ENCODE measurements at places on chromosomes 2 and 18. TPM values are rescaled to one million over a fixed set of nuclear protein-coding genes. Genes with fewer than 3 reads are reported as not detected.

DNA sequence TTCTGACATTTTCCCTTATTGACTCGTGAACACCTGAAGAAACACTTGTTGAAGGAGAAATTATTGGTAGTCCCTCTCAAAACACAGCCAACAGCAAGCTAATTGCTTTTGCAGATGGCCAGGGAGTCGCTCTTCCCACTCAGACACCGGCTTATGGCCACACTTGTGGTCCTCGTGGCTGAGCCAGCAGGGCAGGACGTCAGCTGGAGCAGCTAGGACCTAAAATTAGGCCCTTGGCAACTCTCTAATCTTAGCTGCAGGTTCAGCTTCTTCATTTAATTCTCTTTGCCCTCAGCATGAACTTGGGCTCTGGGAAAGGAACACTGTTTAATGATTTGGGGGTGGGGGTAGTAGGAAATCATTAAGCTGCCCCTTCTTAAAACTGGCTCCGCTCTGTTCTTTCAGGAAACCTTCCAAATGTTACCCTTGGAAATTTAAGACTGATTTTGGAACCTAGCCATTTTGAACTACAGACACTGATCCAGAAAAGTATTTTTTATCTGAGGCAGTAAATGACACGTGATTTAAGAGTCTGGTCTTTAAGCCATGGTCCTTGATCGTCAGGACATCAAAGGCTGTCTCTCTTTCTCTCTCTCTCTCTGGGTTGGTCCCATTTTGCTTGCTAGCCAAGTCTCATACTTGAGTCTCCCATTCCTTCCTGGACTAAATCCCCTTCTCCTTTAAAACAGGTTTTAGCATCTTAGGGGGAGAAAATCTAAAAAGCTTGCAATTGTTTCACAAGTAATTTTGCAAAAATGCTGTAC, 77.5 kb downstream of the CDK15 start:
- DNase-seq, result no peak
- peak overlapping the region; percentile 48 for H3K27ac ChIP-seq
- no peaks in the 10 kb centered on the region for H3K27me3 ChIP-seq
- H3K36me3 ChIP-seq, result no peaks in the 10 kb centered on the region
- no peaks in the 10 kb centered on the region for H3K4me1 ChIP-seq

ACADL gene
- 1.9 TPM for total RNA-seq

ANKRD30BL gene
- not detected for total RNA-seq

- H3K27ac ChIP-seq, result no peak overlapping the region
- no peaks in the 10 kb centered on the region for H3K27me3 ChIP-seq
- DNase-seq, result no peak
- no peaks in the 10 kb centered on the region for H3K36me3 ChIP-seq
- H3K4me1 ChIP-seq, result no peaks in the 10 kb centered on the region
Measured at GRCh38 chr2:143893371-143893770, 626.5 kb downstream of the ZEB2 start.

GRCh38 chr2:202377207-202377761, 1.2 kb downstream of the BMPR2 start:
- H3K4me3 ChIP-seq, result peak overlapping the region; percentile 66
- H3K27ac ChIP-seq, result peak overlapping the region; percentile 97
- H3K27me3 ChIP-seq, result no peaks in the 10 kb centered on the region
- H3K36me3 ChIP-seq, result no peaks in the 10 kb centered on the region

- H3K4me3 ChIP-seq, result no peak overlapping the region
- no peaks in the 10 kb centered on the region for H3K36me3 ChIP-seq
- no peak for DNase-seq
- H3K4me1 ChIP-seq, result no peaks in the 10 kb centered on the region
Measured at GRCh38 chr2:190582736-190583506, 48.4 kb upstream of the NEMP2 start.

SPC25 gene
- 1.9 TPM for total RNA-seq

CCL20 gene
- not detected for total RNA-seq

DNA sequence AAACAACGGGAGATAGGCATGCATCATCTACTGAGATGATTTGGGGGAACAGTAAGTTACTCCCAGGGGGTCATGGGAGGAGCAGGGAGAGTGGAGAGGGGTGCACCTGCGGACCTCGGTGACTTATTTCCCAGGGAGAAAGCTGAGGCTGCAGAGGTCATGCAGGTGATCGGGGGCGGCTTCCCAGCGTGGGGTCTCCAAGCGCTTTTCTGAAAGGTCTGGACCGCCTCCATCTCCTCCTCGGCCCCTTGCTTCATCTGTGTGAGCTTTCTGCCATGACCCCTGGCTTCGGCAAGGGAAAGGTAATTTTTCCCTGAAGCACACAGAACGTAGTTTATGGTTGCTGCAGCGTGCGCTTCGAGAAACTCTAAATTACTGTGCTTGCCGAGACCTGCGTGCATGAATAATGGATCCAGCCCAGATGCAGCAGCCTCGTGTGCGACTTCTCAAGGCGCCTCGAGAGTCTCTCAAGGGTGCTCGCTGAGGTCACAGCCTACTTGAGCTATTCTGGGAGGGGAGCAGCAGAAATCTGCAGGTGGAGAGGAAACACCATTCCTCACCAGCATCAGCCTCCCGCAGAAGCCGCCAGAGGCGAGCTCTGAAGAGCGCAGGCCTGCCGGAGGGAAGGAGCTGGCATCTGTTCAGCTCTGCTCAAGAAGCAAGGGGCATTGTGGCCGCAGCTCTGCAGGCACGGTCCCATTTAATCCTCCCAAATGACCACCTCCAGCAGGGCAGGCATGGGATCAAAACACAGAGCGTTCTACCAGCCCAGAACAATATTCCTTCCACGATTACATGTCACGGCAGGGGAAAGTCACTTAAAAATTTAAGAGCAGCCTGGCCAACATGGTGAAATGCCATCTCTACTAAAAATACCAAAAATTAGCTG, 308.4 kb upstream of the MYT1L start:
- H3K4me3 ChIP-seq, result no peak overlapping the region
- no peaks in the 10 kb centered on the region for H3K4me1 ChIP-seq
- no peaks in the 10 kb centered on the region for H3K36me3 ChIP-seq

DNA sequence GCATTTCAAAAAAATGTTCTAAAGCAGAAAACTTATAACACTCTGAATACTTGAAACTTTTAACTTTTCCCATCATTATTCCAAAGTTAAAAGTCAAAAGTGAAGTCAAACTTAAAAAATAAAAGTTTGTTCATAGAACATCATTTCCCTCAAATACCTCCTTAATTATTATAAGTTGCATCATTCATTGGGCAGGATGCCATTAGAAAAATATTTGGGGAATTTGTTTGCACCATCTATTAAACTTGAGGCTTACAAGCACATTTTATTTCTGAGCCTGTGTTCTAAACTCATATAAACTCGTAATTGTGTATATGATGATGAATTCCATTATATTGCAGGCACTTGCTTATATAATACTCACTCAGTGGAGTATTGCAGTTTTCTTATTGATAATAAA, 588.0 kb upstream of the NRXN1 start:
- no peaks in the 10 kb centered on the region for H3K4me1 ChIP-seq
- no peak overlapping the region for H3K4me3 ChIP-seq
- no peaks in the 10 kb centered on the region for H3K27me3 ChIP-seq
- no peak for DNase-seq

- no peak for DNase-seq
- no peaks in the 10 kb centered on the region for H3K36me3 ChIP-seq
- H3K4me3 ChIP-seq, result no peak overlapping the region
- H3K27ac ChIP-seq, result no peak overlapping the region
Measured at GRCh38 chr18:6878556-6879297, 149.2 kb downstream of the ARHGAP28 start.

C1GALT1C1L gene
- 0.98 TPM for total RNA-seq

DNA sequence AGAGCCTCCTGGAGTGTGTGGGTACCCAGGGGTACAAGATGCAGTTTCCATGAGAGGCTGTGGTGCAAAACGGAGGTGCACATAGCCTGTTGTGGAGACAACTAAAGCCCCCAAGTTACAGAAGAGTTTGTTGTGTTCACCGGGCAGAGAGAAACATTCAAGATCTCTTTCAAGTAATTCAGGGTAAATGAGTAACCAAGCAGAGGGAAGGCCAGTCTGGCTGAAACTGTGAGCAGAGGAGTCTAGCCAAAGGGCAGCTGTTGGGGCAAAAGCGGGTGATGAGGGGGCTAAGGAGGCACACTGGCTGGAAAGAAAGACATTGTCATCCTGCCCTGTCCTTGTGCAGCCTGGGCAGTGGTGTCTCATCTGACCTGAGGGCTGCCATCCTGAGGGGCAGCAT, 52.0 kb downstream of the CXCR4 start:
- H3K27ac ChIP-seq, result no peak overlapping the region
- no peaks in the 10 kb centered on the region for H3K4me1 ChIP-seq
- no peak overlapping the region for H3K4me3 ChIP-seq
- H3K36me3 ChIP-seq, result no peaks in the 10 kb centered on the region

HOXD10 gene
- not detected for total RNA-seq

GRCh38 chr18:63293935-63294334, 25.6 kb downstream of the BCL2 start:
- H3K36me3 ChIP-seq, result no peaks in the 10 kb centered on the region
- no peaks in the 10 kb centered on the region for H3K4me1 ChIP-seq
- H3K27me3 ChIP-seq, result no peaks in the 10 kb centered on the region
- no peak overlapping the region for H3K27ac ChIP-seq
- no peak for DNase-seq

FBXO15 gene
- 0.30 TPM for total RNA-seq

IKZF2 gene
- 6.5 TPM for total RNA-seq

DNA sequence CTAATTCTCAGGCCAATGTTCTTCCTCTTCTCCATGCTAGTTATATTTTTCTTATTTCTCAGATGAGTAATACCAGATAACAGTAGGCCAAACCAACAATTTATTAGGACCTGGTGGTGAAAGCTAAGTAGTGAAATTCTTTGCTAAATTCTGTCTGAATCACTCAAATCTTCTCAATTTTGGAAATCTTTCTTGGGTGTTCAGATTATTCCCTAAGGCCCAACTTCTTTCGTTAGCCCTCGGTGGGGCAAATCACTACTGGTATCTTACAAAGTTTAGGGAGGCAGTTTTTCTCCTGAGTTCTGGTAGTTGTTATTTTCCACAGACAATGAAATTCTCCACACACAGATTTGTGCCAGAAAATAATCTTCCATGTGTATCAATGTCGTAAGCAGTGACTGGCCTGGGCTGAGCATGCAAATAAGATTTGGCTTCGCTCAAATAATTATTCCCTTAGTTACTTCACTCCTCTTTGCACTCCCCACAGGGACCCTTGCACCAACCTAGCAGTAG, 443.5 kb upstream of the SLC14A2 start:
- no peaks in the 10 kb centered on the region for H3K36me3 ChIP-seq
- no peak overlapping the region for H3K4me3 ChIP-seq
- no peak overlapping the region for H3K27ac ChIP-seq
- no peak for DNase-seq
- H3K27me3 ChIP-seq, result no peaks in the 10 kb centered on the region
- no peaks in the 10 kb centered on the region for H3K4me1 ChIP-seq

DNA sequence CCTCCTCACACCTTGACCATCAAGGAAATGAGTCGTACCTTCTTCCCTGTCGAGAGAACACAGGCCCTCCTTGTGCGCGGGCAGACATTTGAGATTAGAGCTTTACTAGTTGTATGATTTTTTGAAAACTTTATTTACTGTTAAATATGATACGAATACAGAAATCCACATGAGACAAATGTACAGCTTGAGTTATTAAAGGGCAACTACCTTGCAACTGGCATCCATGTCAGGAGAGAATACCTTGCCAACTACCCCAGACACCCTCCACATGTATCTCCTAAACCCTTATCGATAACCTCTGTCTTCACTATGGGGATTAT, 28.3 kb downstream of the KLHL23 start:
- no peak overlapping the region for H3K4me3 ChIP-seq
- no peak overlapping the region for H3K27ac ChIP-seq
- no peaks in the 10 kb centered on the region for H3K27me3 ChIP-seq
- H3K4me1 ChIP-seq, result no peaks in the 10 kb centered on the region
- DNase-seq, result no peak
- H3K36me3 ChIP-seq, result no peaks in the 10 kb centered on the region

DNA sequence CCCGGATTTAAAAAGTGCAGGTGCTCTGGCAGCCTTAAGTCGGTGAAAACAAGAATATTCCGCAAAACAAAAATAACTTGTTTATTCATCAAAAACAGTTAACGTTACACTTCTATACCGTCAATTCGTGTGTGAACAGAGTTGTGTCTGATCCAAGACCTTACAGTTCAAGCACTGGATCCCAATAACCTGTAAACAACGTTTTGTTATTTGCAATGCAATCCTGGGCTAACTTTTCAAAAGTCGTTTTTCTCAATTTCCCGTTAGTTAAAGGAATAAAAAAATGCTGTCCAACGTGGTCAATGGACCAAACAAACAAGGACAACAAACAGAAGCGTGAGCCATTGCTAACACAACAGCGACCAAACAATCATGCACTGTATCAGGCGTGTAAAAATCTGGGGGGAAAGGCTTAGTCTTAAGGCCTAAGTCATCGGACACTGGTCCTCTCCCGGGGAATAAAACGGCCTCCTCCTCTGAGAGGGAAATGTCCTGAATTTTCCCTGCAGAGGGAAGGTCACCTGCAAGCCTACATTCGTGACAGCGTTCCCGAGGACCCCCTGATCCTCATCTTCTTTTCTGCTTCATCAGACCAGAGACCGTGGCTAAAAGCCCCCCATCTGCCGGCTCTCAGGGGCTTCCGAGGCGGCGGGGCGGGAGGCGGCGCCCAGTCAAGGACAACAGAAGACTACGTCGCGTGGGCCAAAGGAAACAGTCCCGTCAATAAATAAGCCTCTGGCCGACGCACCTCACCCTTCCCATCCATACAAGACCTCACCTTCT, 490 bp downstream of the NDUFS1 start:
- H3K36me3 ChIP-seq, result peaks cover 30% of the 10 kb centered on the region
- peak overlapping the region; percentile 95 for H3K27ac ChIP-seq
- H3K27me3 ChIP-seq, result no peaks in the 10 kb centered on the region
- H3K4me3 ChIP-seq, result peak overlapping the region; percentile 79
- DNase-seq, result no peak

CHST10 gene
- total RNA-seq, result 16.4 TPM

C1QL2 gene
- not detected for total RNA-seq

TMEFF2 gene
- not detected for total RNA-seq

LAMA3 gene
- total RNA-seq, result 5.0 TPM

GRCh38 chr2:187445051-187445450, 3.0 kb downstream of the CALCRL start:
- no peaks in the 10 kb centered on the region for H3K4me1 ChIP-seq
- H3K27ac ChIP-seq, result no peak overlapping the region
- H3K4me3 ChIP-seq, result peak overlapping the region; percentile 10
- no peaks in the 10 kb centered on the region for H3K36me3 ChIP-seq
- no peak for DNase-seq

TRIM43 gene
- not detected for total RNA-seq

APCDD1 gene
- total RNA-seq, result 53.3 TPM

DNA sequence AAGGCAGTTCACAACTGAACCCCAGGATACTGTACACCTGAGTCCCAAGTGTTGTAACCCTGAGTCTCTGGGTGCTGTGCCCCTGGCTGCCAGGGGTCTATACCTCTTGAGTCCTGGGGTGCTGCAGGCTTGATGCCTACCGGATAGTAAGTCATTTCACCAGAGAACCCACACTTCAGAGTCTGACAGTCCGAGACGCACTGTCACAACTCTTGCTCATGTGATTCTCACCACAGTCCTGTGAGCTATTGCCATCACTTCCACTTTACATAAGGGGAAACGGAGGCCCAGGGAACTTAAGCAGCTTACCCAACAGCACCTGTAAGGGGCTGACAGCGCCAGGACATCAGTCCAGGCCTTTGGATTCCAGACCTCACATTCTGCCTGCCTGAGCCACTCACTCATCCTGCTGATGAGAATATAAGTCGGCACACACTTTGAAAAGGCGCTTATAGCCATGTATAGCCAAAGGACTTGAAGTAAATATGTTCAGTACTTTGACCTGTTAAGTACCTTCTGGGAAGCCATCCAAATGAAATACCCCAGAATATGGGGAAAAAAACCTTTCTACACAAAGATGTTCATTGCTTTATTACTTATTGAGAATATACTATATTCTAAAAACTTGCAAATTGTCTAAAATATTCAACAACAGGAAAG, 180.7 kb upstream of the ID2 start:
- no peak overlapping the region for H3K4me3 ChIP-seq
- H3K27ac ChIP-seq, result no peak overlapping the region
- no peaks in the 10 kb centered on the region for H3K27me3 ChIP-seq
- no peaks in the 10 kb centered on the region for H3K4me1 ChIP-seq
- DNase-seq, result no peak
